ENCODE measurements at places on chromosomes 13 and 19.
A peak's percentile ranks its signal among the peaks of the same experiment; 100 is the strongest.

GRCh38 chr19:16862826-16863415 is 25.9 kb upstream of the F2RL3 start:
- DNase-seq: no peak

DNA sequence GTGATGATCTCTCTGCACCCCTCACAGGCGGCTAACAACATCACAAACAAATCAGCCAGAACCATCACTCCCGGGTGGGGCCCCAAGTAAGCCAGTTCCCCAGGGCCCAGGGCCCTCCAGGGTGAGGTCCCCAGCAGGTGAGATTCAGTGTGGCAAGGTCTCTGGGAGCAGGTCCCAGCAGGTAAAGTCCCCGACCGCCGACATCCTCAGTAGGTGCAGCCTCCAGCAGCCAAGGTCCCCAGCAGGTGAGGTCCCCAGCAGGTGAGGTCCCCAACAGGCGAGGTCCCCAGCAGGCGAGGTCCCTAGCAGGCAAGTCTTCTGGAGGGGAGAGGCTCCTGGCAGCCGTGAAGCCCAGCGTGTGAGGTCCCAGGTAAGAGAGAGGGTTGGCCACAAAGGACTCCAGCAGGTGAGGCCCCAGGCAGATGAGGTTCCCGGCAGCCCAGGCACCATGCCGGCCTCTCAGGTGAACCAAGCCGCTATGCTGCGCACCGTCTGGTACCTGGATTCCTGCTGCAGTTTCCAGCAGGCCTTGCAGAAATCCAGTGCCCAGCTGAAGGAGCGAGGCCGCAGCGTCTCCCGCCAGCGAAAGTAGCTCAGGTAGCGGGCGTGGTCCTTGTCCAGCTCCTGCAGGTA is 3.9 kb upstream of the FUT6 start:
- no peak for DNase-seq

GRCh38 chr19:4709440-4710280 is 14.0 kb downstream of the DPP9 start:
- DNase-seq: no peak

GRCh38 chr19:49390131-49390928 is 2.3 kb downstream of the KASH5 start:
- DNase-seq: no peak

DNA sequence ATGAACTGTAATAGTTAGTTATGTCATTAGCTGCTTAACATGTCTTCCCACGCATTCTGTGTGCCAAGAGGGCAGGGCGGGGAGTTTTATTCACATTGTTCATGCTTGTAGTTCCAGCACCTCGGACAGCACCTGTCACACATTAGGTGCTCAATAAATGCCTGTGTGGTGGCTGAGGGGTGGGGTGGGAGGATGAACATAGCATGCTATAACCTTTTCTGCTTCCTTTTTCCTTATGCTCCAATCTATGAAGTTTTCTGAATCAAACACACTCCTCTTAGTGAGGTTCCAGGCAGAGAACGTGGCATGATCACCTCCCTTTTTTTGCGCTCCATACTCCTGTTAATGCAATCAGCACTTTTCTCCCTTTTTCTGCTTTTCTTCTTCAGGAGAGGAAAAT is 15.8 kb upstream of the PTPRS start:
- no peak for DNase-seq

GRCh38 chr19:6678690-6679109 is 8.7 kb upstream of the TNFSF14 start:
- no peak for DNase-seq

DNA sequence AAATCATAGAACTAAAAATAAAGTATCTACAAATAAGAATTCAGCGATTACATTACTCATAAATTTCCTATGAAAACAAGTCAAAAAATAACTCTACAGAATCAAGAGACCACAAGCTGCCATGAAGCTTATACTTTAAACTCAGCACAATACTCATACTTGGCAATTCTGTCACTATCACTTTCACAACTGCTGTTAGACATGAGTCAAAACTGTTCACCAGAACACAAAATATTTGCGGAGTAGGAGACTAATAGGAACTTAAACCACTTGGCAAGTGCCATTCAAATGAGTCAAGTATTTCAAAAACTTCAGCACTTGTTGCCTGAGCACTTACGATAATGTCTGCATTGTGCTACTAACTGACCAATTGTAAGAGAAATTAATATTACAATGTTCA is 387.8 kb upstream of the GPC6 start:
- peak; percentile 20 for DNase-seq

GRCh38 chr13:51636349-51636890 is 52.2 kb downstream of the WDFY2 start:
- no peak for DNase-seq

- peak; percentile 86 for DNase-seq
Measured at GRCh38 chr19:10290876-10291553, 1.3 kb downstream of the ICAM5 start.

DNA sequence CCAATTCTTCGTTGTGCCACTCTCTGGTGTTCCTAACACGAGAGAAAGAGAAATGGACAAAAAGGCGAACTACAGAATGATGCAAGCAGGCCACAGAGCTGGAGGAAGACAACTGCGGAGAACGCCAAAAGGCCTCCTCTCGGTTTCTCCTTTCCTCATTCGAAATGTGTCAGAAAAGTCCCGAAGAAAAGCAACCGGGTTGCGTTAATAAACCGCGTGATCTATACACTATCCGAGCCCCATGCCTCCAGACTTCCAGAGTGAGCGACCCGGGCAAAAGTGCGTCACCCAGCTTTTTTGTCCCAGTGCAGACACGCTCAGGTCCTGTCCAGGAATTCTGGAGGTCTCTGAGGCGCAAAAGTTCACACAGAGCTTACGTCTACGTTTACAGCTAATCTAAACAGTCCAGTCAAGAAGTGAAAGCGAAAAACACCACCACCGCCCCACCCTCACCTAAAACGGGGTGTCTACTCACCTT is 413 bp downstream of the N4BP2L2 start:
- peak; percentile 8 for DNase-seq

DNA sequence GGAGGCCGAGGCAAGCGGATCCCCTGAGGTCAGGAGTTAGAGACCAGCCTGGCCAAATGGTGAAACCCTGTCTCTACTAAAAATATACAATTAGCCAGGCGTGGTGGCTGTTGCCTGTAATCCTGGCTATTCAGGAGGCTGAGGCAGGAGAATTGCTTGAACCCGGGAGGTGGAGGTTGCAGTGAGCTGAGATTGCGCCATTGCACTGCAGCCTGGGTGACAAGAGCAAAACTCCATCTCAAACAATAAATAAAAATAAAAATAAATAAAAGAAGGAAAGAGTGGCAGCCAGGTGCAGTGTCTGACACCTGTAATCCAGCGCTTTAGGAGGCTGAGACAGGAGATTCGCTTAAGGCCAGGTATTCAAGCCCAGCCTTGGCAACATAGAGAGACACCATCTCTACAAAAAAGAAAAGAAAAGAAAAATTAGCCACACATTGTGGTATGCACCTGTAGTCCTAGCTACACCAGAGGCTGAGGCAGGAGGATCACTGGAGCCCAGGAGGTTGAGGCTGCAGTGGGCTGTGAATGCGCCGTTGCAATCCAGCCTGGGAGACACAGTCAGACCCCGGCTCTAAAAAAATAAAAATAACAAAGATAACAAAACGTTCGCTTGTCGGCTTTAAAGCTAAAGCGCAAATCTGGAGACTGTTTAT is 10.3 kb downstream of the ADAMTSL5 start:
- DNase-seq: no peak

DNA sequence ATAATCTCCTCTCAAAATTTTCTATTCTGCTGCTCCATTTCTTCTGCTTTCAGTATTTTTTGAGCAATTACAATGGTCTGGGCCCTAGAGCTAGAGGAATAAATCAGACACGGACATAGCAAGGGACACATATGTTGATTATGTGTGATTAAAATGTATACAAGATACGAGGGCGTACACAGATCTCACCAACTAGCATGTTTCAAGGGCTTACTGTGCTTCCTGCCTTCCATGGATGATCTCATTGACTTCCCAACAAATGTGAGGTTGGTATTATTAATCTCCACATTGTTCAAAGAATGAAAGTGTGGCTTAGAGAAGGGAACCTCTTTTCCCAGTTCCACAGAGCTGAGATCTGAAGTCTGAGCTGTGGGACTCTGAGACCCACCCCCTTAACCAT is 9.1 kb downstream of the PLD3 start:
- no peak for DNase-seq

- DNase-seq: no peak
Measured at GRCh38 chr19:17296976-17297375, 6.2 kb downstream of the ABHD8 start.

GRCh38 chr13:105827111-105827809 is 708.2 kb downstream of the EFNB2 start:
- no peak for DNase-seq

- no peak for DNase-seq
Measured at GRCh38 chr13:23350009-23350408, 83.5 kb downstream of the SACS start.

- DNase-seq: no peak
Measured at GRCh38 chr13:27526516-27526915, 76.2 kb upstream of the MTIF3 start.

- DNase-seq: no peak
Measured at GRCh38 chr19:22606212-22606553, 27.9 kb upstream of the ZNF492 start.

DNA sequence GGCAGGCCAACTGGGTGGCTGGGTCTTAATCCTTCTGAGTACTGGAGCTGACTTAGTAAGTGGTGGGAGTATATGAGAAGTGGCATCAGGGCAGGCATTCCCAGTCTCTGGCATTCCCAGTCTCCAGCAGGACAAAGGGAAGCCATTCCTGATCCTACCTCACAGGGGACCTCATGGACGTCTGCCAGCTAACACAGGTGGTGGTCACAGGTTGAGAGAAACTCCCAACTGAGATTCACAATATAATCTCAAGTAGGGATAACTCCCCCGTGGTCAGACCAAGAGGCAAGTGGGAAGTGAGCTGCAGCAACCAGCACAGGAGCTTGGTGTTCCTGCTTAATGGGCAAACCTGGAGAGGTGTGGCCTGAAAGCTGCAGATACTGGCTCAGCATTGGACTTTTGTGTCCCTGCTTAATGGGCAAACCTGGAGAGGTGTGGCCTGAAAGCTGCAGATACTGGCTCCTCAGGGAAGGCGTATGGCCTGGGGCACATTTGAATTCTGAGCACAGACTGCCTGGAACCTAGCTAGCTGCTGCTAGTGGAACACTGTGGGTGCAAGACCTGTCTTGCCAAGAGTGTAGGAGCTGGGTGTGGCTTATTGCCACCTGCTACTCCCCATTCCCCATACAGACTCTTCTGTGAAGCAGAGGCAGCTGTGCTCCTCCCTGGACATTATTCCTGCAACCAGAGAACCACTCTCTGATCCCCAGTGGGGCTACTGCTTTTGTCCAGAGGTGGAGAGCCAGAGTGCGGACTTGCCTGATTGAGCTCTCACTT is 25.9 kb upstream of the OR10H2 start:
- no peak for DNase-seq

DNA sequence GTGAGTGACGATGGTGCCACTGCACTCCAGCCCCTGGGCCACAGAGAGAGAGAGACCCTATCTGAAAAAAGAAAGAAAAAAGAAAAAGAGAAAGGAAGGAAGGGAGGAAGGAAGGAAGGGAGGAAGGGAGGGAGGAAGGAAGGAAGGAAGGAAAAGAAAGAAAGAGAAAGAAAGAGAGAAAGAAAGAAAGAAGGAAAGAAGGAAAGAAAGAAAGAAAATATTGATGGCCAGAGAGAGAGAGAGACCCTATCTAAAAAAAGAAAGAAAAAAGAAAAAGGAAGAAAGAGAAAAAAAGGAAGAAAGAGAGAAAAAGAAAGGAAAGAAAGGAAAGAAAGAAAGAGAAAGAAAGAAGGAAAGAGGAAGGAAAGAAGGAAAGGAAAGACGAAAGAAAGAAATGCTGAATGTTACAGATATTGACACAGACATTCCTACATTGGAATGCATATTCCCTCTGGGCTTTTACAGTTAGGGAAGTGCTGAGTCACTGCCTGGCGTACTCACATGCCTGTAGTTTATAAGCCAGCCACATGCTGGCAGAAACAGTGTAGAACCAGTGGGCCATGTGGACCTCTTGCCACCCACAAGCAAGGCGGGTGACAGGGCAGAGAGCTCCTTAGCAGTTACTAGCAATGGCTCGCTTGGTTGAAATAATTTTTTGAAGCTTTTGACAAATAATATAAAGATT is 34.6 kb upstream of the SLC46A3 start:
- peak; percentile 68 for DNase-seq

GRCh38 chr19:15423130-15423529 is 4.3 kb upstream of the AKAP8L start:
- no peak for DNase-seq

DNA sequence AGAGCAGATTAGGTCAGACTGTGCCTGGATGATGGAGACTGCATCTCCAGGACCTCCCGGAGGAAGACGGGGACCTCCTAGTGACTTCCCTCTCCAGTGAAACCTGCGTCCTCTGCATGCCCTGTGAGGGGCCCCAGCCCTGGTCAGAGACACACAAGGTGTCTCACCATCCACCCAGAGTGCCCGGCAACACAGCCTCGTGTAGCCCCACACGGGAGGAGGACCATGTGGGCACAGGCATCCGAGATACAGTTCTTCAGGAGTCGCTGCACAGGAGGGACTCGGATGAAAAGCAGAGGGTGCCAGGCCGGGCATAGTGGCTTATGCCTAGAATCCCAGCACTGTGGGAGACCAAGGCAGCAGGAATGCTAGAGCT is 64.8 kb downstream of the PEPD start:
- DNase-seq: no peak

DNA sequence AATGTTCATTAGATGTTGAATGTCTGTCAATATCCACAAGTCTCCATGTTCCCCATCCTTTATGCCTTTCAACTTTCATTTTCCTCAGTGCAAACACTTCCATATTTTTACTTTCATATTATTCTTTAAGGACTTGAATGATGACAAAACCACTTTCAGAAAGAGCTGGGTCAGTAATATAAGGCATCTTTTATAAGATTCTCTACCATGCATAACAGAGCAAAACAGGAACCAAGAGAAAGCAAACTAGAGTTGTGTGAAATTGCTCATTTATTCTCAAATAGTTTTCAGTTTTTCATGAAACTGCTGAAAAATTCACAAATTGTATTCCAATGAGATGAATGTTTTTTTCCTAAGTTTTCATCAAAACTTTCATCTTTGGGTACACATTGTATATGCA is 1247.6 kb downstream of the PCDH17 start:
- DNase-seq: no peak

DNA sequence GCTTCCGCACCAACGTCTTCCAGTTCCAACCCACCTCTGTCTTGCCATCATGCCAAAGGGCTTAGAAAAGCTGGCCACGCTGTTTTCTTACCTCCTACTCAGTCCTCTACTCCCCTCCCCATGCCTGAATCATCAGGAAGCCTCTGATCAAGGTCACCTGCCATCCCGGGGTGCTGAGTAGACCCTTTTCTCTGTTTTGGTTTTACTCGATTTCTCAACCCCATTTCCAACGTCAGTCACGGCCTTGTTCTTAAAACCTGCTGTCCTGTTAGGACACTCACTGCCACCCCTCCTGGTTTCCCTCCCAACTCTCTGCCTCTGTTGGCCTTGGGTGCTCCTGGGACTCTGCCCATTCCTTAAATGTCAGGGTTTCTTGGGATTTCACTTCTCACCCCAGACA is 350.1 kb downstream of the FOXO1 start:
- no peak for DNase-seq

GRCh38 chr13:49494645-49495044 is 1.1 kb upstream of the PHF11 start:
- no peak for DNase-seq
